ENCODE measurements at places on chromosomes 7 and 10.

- no peak for DNase-seq
Measured at GRCh38 chr7:32937344-32938174, 19.7 kb upstream of the FKBP9 start.

DNA sequence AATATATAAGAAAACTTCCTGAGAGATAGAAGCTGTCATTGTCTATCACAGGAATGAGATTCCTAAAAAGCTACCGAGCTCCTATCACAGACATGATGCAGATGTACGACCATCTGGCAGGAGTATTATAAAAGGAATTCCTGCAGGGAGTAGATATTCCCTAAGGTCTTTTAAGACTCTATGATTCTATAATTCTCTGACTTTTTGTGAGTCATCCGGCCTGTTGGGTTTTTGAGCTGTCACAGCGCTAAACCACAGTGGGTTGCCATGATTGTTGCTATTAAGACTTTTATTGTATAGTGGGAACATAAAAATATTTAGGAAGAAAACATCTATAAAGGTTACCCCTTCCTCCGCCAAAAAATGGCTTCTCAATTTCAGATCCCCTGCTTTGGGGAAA, 223.4 kb downstream of the BMPER start:
- peak; percentile 43 for DNase-seq

DNA sequence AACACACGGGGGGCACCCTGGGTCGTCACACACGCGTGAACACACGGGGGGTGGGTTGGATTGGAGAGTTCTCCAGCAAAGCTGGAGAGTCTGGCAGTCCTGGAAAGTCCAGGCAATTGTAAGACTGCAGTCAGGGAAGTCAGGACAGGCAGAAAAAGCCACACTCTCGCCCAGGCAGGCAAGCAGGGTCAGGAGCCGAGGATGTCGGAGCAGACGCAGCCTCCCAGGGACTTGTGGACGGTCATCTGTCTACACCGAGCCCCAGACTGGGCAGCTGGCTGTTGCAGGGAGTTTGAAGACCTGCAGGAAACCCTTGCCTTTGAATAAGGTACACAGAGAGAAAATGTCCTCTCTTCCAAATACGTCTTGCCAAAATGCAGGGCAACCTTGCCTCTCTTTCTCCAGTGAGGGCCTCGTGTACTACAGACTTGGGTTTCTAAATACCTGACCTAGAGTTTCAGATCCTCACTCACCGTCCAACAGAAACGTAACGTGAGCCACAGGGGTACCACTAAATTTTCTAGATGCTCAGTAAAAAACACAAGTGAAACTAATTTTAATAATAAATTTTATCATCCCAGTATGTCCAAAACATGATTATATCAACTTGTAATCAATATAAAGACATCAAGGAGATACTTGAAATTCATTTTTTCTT, 176.7 kb downstream of the ADARB2 start:
- DNase-seq = no peak

GRCh38 chr10:121076776-121077715, 225.9 kb downstream of the WDR11 start:
- no peak for DNase-seq

- no peak for DNase-seq
Measured at GRCh38 chr7:71290452-71290851, 158.5 kb downstream of the GALNT17 start.

DNA sequence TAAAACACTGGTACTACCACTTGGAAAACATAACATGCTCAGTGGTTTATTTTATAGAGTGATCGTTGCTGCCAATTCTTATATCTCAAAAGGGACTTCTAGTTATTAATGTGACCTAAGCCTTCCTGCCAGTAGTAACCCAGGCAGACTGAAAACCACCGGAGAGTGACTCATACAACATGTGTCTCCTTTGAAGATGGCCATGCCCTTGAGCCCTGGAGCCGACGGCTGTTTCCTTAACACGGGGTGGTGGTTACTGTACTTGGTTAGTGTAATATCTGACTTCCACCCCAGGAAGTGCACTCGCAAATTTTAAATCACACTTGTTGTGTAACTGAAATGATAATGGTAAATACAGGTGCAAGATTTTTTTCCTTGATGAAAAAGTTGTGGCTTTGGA, 30.5 kb downstream of the JAKMIP3 start:
- DNase-seq = no peak

- no peak for DNase-seq
Measured at GRCh38 chr10:77516575-77516974, 121.0 kb downstream of the KCNMA1 start.

- DNase-seq = no peak
Measured at GRCh38 chr7:96067321-96067720, 254.6 kb downstream of the SLC25A13 start.

DNA sequence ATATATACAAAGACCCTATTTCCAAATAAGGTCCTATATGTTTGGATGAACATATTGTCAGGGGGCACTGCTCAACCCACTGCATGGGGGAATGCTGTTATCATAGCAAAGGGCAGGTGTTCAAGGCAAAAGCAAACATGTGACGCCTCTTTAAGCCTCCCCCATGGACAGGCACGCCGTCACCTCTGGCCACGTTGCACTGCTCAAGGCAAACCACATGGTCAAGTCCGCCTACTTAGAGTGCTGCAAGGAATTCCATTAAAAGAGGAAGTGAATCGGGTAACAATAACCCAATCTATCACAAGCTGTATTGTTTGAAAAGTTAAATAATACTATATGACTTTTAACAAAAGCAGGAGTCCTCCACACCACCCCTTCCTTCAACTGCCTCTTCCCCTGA, 8.8 kb upstream of the CALD1 start:
- no peak for DNase-seq

DNA sequence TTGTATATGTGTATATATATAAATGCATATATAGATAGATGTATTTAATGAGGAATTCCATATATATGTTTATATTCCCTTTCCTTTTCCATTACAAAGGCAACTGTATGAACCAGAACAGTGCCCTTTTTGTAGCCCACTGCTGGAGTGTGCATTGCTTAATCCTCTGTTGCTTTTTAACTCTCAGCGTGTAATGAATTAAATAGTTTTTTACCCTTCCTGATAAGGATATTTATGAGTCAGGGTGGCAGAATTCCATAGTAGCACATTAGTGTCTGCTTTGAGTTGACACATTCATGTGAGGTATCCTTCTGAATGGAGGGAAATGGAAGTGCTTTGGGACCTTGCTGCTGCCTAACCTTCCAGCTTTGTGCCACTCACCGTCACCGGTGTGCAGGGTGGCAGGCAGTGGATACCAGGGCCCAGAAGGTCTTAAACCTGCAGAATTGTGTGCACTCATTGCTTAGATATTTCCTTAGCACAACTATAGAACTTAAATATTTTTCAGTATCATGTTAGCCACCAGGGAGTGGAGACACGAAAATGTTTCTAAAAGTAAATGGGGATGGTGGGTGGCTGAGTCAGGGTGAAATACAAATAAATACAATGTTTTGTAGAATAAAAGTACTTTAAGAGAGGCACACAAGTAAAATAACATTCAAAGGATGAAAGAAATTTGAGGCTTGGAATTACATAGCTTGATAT, 117.9 kb downstream of the SND1 start:
- DNase-seq = no peak

- DNase-seq = no peak
Measured at GRCh38 chr10:17616403-17617030, 657 bp downstream of the HACD1 start.

- peak; percentile 88 for DNase-seq
Measured at GRCh38 chr10:98349508-98349922, 65.5 kb downstream of the PYROXD2 start.

GRCh38 chr7:7959979-7960670, 8.5 kb upstream of the GLCCI1 start:
- no peak for DNase-seq

GRCh38 chr7:155467846-155468784, 10.2 kb downstream of the EN2 start:
- DNase-seq = no peak

GRCh38 chr7:25619963-25620799, 391.9 kb upstream of the NPVF start:
- DNase-seq = no peak

DNA sequence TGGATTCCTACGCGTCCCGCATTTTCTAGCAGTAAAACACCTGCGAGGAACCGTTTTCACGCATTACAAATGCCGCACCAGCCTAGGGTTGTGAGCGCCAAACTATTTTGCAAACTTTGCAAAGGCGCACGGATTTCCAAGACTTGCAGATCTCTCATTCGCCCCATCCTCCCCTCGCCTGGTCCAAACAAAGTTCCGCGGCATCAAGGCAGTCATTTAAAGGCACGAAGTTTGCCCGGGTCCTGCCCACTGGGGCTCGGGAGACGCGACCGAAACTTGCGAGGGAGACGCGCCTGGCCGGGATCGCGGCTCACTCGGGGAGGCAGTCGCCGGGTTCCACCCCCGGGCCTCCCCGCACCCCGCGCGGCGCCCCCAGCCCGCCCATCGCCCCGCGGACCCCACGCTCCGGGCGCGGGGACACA, 613 bp downstream of the USP6NL start:
- DNase-seq = no peak

GRCh38 chr10:120514035-120514620, 57.1 kb downstream of the PLPP4 start:
- no peak for DNase-seq

- peak; percentile 33 for DNase-seq
Measured at GRCh38 chr7:112790586-112791003, 402 bp upstream of the TMEM168 start.

GRCh38 chr7:142066536-142066935, 45.0 kb upstream of the MGAM2 start:
- DNase-seq = no peak

GRCh38 chr10:100879741-100880360, 32.9 kb upstream of the SLF2 start:
- DNase-seq = no peak

GRCh38 chr7:158740657-158741293, 36.2 kb upstream of the NCAPG2 start:
- DNase-seq = peak; percentile 85

DNA sequence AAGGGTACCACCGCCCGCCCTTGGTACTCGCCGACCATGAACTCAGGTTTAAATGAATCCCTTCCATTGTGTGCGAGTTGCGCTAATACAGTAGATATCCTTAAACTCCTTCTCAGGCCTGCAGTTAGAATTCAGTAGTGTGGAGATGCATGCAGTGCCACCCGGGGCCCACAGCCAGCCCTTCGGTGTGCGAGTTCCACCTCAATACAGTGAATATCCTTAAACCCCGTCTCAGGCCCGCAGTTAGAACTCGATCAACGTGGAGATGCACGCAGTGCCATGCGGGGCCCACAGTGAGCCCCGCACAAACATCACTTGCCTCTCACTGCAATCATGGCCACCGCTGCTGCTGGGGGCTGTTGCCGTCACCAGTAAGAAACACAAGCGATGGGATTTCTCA, 261.9 kb downstream of the MAD1L1 start:
- no peak for DNase-seq

- DNase-seq = no peak
Measured at GRCh38 chr10:88870089-88870488, 10.0 kb upstream of the STAMBPL1 start.

DNA sequence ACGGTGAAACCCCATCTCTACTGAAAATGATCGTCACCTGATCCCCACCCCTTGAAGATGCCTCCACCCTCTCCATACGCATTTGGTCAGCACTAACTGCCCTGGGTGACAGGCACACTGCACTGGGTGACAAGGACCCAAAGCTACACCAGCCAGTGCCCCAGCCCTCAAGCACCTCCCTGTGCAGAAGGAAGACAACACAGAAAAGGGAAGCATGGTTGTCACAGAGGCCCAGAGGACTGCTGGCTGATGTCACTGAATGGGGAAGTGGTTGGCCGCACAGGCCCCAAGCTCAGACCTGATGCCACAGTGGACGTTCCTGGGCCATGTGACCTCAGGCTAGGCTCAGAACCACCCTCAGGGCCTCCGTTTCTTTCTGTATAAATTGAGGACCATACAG, 4.2 kb upstream of the PILRA start:
- no peak for DNase-seq

GRCh38 chr7:2478399-2478785, 2.2 kb upstream of the GRIFIN start:
- DNase-seq = no peak

- DNase-seq = no peak
Measured at GRCh38 chr7:128389618-128390329, 20.0 kb downstream of the IMPDH1 start.

DNA sequence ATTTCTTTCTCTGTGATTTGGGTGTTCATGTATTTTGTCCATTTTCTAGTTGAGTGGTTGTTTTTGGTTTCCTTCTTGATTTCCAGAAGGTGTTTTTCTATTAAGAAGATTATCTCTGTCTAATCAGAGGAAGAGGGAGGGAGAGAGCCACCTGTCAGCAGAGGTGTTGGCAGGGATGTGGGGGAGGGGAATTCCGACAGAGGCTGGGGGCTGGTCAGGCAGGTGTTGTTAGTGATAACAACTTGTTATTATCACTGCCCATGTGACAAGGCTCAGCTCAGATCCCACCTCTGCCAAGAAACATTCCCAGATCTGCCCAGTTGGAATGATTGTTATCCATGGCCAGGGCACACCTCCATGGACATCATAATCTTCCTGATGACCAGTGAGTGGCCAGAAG, 293.4 kb downstream of the GFRA1 start:
- DNase-seq = no peak

GRCh38 chr10:112932658-112933057, 17.4 kb upstream of the TCF7L2 start:
- no peak for DNase-seq

DNA sequence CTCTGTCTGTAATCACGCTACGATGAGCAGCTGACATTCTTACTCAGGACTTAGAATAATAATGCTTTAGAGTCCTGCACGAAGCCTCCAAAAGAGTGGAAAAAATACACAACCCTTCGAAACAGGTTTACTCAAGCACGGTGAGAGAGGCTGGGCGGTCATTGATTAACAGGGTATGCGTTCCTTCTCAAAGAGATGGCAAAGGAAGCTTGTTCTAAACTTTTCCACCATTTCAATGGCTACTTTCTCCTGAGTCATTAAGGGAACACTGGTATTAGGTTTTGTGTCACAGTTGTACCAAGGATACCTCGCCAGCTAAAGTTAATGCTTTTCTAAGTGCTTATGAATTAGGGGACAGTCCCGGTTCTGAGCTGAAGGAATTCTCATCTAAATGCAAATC, 141.9 kb upstream of the RHEB start:
- no peak for DNase-seq

DNA sequence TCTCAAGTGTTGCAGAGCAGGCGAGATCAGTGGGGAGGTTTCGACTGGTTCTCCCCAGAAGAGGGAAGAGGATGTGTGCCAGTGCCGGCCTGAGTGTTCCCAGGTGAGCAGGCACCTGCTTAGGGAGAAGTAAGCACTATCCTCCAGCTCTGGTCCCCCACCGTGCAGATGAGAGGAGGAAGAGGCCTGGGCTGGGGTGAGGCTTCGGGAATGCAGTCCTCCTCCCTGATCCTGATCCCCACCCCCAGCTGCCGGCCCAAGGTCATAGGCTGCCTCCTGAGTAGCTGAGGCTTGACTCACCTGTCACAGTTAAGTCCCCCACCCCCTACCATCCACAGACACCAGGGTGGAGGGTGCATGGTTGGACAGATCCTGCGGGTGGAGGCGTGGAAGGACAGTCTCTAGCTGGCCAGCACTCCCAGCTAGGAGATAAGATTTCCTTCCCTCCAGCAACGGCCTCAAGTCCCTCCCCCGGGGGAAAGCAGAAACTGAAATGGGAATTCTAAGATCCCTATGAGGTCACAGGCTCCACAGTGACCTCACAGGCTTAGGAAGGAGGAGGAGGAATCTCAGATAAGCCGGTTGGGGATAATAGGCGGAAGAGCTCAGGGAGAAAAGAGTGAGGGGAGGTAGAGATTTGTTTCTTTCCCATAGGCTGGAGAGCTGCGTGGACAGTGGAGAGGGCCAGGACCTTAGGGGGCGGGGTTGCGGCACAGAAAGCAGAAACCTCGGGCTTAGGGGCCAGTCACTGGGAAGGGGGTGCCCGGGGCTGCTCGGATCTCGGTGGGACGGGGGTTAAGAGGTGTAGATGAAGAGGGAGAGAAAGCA, 1.0 kb downstream of the LRCH4 start:
- no peak for DNase-seq
